ENCODE measurements at places on chromosomes 13 and 19. TPM values are rescaled to one million over a fixed set of nuclear protein-coding genes. Genes with fewer than 3 reads are reported as not detected.
A peak's percentile ranks its signal among the peaks of the same experiment; 100 is the strongest.

IGFLR1 gene
- total RNA-seq, result 2.9 TPM

INSL3 gene
- 0.63 TPM for total RNA-seq

ING1 gene
- total RNA-seq, result 18.7 TPM

ZIM2 gene
- total RNA-seq, result not detected

OR4F17 gene
- total RNA-seq, result not detected

KLC3 gene
- 3.8 TPM for total RNA-seq

TMEM238 gene
- 4.8 TPM for total RNA-seq

DNA sequence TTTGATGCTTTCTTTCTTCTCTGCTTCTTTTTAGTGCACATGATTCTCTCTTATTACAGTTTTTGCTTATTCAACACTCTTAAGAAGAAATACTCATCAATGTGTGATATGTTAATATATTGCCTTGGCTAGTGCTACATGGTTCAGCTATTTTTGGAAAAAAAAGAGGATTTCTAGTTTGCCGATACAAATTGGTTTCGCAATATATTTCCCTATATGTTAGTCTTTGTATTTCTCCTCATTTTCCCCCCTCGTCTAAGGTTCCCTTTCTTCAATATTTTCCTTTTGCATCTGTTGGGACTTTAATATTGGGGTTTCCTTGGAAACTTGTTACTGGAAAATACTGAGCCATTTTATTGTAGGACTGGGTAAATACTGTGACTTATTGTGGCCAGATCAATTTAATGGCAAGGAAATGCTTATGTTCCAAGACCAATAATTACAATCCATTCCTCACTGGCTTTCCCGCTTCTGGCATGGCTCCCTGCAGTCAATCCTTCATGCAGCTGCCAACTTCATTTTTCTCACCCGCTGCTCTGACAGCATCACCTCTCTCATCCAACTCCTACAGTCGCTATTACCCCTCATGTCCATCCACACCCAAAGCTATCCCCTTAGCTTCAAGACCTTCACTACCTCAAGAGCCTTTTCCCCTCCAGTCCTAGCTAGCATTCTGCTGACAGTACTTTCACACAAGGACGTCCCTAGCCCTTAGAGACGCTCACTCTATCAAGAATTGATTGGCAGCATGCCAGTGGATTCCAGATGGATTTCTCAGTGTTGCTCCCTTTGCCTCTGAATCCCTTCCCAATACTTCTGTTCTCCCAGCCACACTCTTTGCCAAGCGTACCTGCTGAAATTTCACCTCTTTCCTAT, 280.1 kb upstream of the TMTC4 start:
- no peak overlapping the region for H3K4me3 ChIP-seq
- no peak overlapping the region for H3K27ac ChIP-seq
- no peaks in the 10 kb centered on the region for H3K27me3 ChIP-seq
- DNase-seq, result no peak
- no peaks in the 10 kb centered on the region for H3K36me3 ChIP-seq

GRCh38 chr19:18416778-18417249, 2.4 kb upstream of the SSBP4 start:
- no peak overlapping the region for H3K27ac ChIP-seq
- H3K27me3 ChIP-seq, result no peaks in the 10 kb centered on the region
- peak overlapping the region; percentile 84 for H3K4me3 ChIP-seq
- peaks cover 4% of the 10 kb centered on the region for H3K4me1 ChIP-seq
- H3K36me3 ChIP-seq, result no peaks in the 10 kb centered on the region
- peak; percentile 87 for DNase-seq

- no peaks in the 10 kb centered on the region for H3K4me1 ChIP-seq
- no peak for DNase-seq
- no peak overlapping the region for H3K27ac ChIP-seq
These were observed 460.0 kb downstream of the FOXO1 start for GRCh38 chr13:40206241-40207000.

DNA sequence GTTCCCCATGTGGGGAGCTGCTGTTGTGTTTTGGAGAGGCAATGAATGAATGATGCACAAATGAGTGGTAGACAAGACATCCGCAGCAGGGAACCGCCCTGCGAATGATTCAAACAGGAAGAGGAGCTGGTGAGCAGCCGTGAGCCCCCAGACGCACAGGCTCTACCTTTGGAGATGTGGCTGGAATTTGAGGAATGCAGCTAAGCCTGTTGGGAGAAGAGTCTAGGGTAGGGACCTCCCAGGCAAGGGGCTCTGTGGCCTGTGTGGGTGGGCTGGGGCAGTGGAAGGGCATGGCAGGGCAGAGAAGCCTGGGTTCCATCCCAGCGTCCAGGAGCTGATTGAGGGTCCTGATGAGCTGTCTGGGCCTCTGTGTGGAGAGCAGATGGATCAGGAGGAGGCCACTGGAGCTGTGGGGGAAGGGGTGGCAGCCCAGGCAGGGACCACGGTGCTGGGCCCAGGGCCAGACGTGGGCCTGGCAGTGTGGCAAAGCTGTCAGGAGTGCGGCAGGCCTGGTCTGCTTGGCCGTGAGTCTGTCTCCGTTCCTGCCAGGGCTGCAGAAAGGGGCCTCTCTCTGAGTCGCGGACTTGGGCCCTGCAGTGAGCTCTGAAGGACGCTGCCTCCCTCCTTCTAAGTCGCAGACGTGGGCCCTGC, 41.8 kb upstream of the DCUN1D2 start:
- H3K4me1 ChIP-seq, result no peaks in the 10 kb centered on the region
- H3K27ac ChIP-seq, result no peak overlapping the region
- no peak overlapping the region for H3K4me3 ChIP-seq
- peaks cover 20% of the 10 kb centered on the region for H3K36me3 ChIP-seq
- peak; percentile 21 for DNase-seq
- H3K27me3 ChIP-seq, result no peaks in the 10 kb centered on the region

GRCh38 chr19:49343123-49343522, 7.9 kb downstream of the CD37 start:
- H3K4me3 ChIP-seq, result no peak overlapping the region
- H3K27ac ChIP-seq, result no peak overlapping the region
- DNase-seq, result no peak
- H3K4me1 ChIP-seq, result no peaks in the 10 kb centered on the region
- H3K27me3 ChIP-seq, result no peaks in the 10 kb centered on the region

DNA sequence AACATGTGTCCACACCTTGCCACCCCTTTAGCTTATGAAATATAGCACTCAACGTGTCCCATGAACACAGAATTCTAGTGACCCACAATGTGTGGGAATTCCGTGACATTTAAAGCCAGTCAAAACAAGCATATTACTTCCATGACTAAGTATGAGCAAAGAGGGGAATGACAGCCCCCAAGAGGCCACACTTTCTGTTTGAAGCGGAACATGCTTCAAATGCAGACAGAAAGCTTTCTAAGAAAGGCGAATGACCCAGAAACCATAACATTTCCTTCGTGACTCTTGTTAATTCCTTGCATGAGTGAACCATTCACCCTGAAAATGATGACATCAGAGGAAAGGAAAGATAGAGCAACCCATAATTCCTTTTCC, 122.0 kb upstream of the FNDC3A start:
- peaks cover 8% of the 10 kb centered on the region for H3K36me3 ChIP-seq
- no peak overlapping the region for H3K4me3 ChIP-seq
- no peaks in the 10 kb centered on the region for H3K27me3 ChIP-seq
- no peak overlapping the region for H3K27ac ChIP-seq
- H3K4me1 ChIP-seq, result peaks cover 2% of the 10 kb centered on the region

DNA sequence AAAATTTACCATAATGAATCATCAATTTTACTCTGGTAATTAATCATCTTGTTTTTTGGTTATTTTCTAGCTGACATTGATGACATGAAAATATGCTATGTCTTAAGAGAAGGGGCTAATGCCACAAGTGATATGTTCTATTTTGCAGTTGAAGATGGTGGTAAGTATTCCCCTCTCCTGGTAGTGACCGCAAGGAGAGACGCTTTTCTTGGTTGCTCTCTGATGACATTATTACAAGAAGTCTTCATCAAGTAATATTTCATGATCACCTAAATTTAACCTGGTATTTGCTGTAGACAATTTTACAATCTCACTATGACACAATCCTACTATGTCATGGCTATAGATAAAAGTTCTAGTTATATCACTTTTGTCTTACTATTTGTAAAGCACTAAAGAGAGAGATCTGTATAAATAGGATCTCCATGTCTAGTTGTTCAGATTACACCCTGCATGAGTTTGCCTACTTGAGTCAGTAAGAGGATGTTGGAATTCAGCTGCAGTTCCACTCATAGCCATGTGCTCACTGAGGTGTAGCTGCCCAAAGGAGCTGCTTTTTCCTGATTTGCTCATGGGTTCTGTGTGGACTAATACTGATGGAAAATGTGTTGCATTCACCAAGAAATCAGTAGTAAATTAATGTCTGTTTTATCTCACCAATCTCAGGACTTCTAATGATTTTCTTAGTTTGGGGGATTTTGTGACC, 10.9 kb downstream of the FREM2 start:
- no peaks in the 10 kb centered on the region for H3K36me3 ChIP-seq
- no peak for DNase-seq
- H3K27ac ChIP-seq, result no peak overlapping the region
- H3K4me1 ChIP-seq, result peaks cover 3% of the 10 kb centered on the region
- no peaks in the 10 kb centered on the region for H3K27me3 ChIP-seq

GRCh38 chr13:45120967-45121831, 889 bp downstream of the GTF2F2 start:
- 0 out of 2 replicates have a peak, but pooled peaks cover 3% of the 10 kb centered on the region for H3K4me1 ChIP-seq
- DNase-seq, result no peak
- peak overlapping the region; percentile 19 for H3K27ac ChIP-seq
- no peak overlapping the region for H3K4me3 ChIP-seq
- peaks cover 6% of the 10 kb centered on the region for H3K36me3 ChIP-seq

DNA sequence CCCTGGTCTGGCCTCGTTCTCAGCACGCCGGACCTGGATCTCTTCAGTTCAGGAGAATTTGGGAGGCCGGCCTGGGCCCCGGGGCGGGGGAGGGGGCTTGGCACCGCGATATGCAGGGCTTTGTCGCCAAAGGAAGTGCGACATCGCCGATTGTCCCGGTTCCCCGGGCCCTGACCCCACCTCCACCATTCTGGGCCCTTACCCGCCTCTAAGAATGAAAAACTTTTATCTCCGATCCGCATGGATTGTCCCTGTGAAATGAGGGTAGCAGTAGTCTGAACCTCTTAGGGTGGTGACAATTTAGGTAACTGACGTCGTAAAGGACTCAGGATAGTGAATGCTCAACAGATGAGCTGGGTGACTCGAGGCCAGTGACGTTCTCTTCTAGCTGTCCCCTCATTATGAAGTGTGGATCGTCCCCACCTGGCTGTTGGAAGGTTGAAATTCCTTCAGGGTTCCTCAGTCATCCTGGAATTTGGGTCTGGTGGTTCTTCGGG, 650 bp downstream of the DDA1 start:
- H3K27me3 ChIP-seq, result no peaks in the 10 kb centered on the region
- peak overlapping the region; percentile 94 for H3K4me3 ChIP-seq
- DNase-seq, result no peak
- H3K36me3 ChIP-seq, result peaks cover 22% of the 10 kb centered on the region
- H3K27ac ChIP-seq, result no peak overlapping the region
- no peaks in the 10 kb centered on the region for H3K4me1 ChIP-seq

- no peak overlapping the region for H3K27ac ChIP-seq
- no peaks in the 10 kb centered on the region for H3K36me3 ChIP-seq
- no peak overlapping the region for H3K4me3 ChIP-seq
- H3K27me3 ChIP-seq, result no peaks in the 10 kb centered on the region
These were observed 2439.9 kb upstream of the PCDH20 start for GRCh38 chr13:63855457-63856118.

GRCh38 chr13:40275636-40276035, 390.8 kb downstream of the FOXO1 start:
- no peak overlapping the region for H3K4me3 ChIP-seq
- H3K27me3 ChIP-seq, result no peaks in the 10 kb centered on the region
- no peaks in the 10 kb centered on the region for H3K36me3 ChIP-seq
- H3K27ac ChIP-seq, result no peak overlapping the region

- peaks cover 10% of the 10 kb centered on the region for H3K27me3 ChIP-seq
- H3K4me1 ChIP-seq, result no peaks in the 10 kb centered on the region
- DNase-seq, result no peak
- no peak overlapping the region for H3K27ac ChIP-seq
- H3K36me3 ChIP-seq, result no peaks in the 10 kb centered on the region
These were observed 4.1 kb downstream of the ENOX1 start for GRCh38 chr13:43782686-43783085.

DNA sequence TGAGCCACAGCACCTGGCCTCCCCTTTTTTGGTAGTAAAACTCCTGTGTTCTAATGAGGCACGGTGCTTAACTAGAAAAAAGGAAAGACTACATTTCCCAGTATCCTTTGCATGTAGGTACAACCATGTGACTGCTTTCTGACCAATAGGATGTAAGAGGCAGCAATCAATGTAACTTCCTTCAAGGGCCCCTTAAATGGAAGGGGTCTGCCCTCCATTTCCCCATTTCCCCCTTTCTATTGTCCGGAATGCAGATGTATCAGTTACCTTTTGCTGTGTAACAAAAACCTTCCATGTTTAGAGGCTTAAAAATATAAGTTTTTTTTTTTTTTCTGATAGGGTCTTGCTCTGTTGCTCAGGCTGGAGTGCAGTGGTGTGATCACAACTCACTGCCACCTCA, 2.2 kb downstream of the GPR32 start:
- no peaks in the 10 kb centered on the region for H3K36me3 ChIP-seq
- no peaks in the 10 kb centered on the region for H3K4me1 ChIP-seq
- H3K27ac ChIP-seq, result no peak overlapping the region
- peaks cover 1% of the 10 kb centered on the region for H3K27me3 ChIP-seq

Data from H9 (cell line).